Stimulated activated CD8-positive, alpha-beta memory T cell treated with anti-CD3 and anti-CD28 coated beads, Interleukin-2, amount 100 ng/mL, for 48 hours (primary cell): ENCODE measurements at places on chromosomes 12 and 14.
A peak's percentile ranks its signal among the peaks of the same experiment; 100 is the strongest.

- no peak for DNase-seq
These were observed 18.9 kb upstream of the RGS6 start for GRCh38 chr14:71913342-71913741.

DNA sequence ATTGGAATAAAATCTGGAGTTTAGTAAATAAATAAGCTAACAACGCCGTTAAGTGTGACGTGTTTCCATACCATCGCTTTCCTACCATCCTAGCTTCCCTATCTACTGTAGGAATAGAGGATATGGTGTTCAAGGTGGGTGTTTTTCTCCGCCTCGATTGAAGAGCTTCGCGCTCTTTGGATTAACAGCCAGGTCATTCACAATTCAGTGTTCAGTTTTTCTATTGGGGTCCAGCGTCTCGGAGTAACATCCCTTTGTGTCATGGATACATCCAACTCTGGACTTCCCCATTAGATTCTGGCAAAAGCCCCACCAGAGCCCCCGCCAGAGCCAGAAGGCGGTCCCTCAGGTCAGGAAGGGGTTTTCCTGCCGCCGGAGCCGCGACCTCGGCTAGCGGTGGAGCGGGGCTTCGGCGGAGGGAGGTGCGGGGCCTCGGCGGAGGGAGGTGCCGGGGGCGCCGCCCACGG lies 1.2 kb upstream of the SRGAP1 start:
- peak; percentile 28 for DNase-seq

DNA sequence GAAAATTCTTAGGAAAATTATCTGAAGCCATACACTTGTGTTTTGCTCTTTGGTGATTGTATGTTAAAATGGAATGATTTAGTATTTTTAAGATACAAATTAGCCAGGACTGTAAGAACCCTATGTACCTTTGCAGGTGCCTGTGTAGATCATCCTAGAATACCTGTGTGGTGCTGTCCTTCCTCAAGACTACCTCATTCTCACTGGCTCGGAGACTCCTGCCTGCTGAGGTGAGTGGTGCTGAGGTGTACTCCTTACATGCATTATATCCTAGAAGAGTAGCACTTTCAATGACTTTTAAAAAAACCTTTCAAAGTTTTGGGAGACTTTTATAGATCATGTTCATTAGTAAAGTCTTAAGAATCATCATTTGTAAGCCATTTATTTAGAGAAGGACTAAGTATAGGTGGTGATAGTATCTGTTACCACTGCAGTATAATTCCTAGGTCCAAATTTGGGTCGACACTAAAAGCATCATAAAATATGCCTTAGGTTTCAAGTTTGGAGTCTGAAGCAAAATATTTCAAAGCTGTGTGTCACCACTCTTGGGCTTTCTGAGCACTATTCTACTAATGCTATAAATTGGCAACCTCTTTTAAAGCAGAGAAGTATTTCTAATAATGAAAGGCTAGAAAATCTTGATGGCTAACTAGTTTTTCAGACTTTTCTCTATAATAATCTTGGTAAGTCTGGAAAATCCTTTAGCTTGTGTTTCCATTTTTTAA lies 36.6 kb downstream of the RASSF8 start:
- DNase-seq, result no peak

DNA sequence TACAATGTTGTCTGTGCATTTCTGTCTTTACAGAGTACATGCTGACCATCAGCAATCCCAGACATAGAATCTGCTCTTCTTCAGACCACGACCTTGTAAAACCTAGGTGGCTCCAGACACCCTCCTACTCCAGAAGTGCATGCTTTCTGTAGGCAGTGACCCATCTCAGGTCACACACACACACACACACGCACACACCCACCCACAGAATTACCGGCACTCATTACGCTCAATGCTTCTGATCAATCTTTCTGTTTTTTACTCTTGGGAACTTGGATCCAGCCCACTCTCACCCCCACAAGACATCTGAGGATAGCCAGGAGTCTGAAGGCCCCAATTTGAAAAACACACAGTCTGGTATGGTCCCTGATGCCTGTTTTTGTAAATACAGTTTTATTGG lies 7.5 kb upstream of the TSPAN9 start:
- no peak for DNase-seq

DNA sequence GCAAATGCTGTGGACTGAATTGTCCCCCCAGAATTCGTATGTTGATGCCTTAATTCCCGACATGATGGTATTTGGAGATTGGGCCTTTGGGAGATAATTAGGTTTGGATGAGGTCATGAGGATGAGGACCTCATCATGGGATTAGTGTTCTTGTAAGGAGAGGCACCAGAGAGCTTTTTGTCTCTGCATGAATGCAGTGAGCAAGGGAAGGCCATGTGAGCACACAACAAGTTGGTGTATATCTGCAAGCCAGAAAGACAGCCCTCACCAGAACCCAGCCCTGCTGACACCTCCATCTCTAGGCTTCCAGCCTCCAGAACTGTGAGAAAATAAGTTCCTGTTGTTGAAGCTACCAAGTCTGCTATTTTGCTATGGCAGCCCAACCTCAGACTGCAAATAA lies 51.9 kb upstream of the SMCO2 start:
- no peak for DNase-seq

DNA sequence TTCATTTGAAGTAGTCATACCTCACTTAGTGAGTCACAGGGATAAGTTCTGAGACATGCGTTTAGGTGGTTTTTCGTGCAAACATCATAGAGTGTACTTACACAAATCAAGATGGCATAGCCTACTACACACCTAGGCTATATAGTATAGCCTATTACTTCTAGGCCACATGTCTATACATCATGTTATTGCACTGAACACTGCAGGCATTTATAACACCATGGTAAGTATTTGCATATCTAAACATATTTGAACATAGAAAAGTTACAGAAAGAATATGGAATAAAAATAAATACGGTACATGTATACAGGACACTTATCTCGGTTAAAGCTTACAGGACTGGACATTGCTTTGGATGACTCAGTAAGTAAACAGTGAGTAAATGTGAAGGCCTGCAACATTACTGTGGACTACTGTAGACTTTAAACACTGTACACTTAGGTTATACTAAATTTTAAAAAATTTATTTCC lies 670.6 kb downstream of the SLC16A7 start:
- no peak for DNase-seq
